ENCODE measurements at places on chromosomes 7 and 10.

DNA sequence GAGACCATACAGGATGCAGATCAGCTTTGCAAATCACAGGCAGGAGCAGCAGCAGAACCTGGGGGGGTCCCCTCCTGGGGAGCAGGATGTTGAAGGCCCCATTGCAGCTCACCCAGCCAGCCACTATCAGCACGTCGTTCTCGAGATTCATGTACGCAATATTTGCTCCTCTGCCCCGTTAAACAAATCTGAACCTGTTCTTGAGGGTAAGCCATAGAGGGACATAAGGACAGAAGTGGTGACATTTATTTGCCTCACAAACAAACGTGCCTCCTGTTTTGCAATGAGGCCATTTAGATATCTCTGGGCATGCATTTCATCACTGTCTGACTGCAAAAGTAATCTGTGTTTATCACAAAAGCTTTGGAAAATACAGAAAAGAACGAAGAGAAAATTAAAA, 87.3 kb upstream of the BAIAP2L1 start:
- no peak for DNase-seq

GRCh38 chr7:151167197-151167961, at the start of gene GBX1:
Gene GBX1, minus strand, starts transcription at chr7:151167694. Its CDS starts 146 bp downstream, at chr7:151167548.
- no peak for DNase-seq

- no peak for DNase-seq
Measured at GRCh38 chr7:120502825-120503224, 229.8 kb downstream of the KCND2 start.

DNA sequence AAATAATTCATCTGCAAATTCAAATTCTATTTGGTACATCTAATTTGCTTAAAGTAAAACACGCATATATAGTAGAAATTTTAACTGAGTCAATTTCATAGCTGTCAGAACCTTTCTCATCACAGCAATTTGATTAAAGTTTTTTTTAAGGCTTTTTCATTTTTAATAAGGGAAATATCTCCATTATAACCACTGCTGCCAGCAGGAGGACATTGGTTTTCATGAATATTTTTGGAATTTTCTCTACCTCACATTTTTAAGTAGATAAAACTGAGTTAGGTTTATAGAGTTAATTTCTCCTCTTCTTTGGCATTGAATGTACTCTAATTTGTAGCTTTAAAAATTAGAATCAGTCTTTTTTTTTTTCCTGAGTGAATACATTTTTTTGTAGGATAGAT, 82.2 kb downstream of the ST7 start:
- no peak for DNase-seq

- no peak for DNase-seq
Measured at GRCh38 chr7:13312307-13312706, 624.9 kb downstream of the ARL4A start.

DNA sequence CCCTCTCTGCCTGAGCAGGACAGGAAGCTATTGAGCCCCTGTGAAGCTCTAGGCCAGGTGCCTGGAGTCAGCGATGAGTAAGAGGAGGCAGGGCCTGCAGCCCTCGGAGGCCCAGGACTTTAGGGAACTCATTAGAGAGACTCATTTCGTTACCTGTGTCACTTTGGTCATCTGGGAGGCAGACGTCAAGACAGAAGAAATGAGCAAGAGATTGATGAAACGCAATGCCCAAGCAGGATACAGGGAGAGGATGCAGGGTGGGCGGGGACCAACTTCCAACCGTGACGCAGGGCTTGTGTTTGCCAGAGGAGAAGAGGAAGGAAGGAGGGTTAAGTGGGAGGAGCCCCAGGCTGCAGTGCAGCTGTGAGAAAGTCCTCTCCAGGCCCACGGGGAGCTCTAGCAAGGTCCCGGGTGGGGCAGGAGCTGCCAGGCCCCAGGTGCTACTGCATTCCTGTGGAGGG, 26.4 kb upstream of the GNA12 start:
- DNase-seq = peak; percentile 67

DNA sequence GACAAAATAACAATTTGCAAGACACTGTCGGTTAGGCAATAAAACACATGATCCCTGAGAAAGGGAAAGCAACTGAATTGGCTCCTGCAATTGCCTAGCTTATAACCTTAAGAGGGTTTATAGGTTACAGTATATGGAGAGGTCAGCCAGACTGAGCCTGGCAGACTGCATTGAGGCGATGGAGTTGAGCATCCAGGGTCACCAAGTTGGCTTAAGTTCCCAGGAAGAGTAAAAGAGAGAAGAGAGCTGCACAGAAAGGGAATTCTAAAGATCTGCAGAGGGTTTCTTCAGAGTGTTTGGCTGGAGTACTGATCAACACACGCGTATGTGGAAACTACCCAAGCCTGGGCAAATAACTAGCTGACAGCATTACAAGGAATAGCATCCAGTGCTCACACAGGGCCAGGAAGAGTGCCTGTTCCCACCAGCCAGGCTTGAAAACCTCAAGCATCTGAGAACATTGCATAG, 11.2 kb downstream of the ANKMY2 start:
- peak; percentile 43 for DNase-seq

DNA sequence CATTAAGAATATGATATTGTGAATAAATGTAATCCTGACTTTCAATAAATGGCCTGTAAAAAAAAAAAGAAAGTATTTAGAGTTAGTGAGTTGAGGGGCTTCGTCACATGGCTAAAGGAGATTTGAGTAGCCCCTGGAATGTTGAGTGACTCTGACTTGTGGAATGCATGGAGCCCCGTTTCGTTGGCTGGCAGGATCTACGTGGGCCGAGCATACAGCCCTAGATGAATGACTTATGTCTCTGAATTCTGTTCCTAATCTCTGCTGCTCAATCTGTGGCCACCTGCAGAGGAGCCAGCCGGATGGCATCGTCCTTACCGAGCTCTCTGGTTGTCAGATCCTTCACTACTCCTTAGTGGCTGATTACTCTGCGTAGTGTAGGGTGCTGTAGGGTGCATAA, 155.7 kb downstream of the MGMT start:
- no peak for DNase-seq

DNA sequence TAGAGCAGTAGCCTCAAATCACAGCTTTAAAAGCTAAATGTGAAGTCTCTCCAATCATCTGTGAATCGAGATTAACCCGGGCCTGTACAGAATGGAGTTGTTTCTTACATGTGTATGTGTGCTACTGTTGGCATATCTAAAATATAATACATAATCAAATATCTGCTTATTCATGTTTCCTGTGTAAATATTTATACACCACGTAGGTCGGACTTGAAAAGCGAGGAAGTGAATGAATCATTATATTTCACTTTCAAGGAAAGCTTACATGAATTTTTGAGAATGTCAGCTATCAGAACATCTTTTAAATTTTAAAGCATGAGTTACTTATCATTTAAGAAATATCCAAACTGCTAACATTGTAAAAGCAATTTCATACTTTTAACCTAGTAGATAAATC, 233.3 kb downstream of the SLC25A13 start:
- no peak for DNase-seq

- no peak for DNase-seq
Measured at GRCh38 chr7:47681249-47681810, 99.4 kb upstream of the TNS3 start.

GRCh38 chr10:112209684-112210131, 26.1 kb upstream of the GPAM start:
- no peak for DNase-seq

DNA sequence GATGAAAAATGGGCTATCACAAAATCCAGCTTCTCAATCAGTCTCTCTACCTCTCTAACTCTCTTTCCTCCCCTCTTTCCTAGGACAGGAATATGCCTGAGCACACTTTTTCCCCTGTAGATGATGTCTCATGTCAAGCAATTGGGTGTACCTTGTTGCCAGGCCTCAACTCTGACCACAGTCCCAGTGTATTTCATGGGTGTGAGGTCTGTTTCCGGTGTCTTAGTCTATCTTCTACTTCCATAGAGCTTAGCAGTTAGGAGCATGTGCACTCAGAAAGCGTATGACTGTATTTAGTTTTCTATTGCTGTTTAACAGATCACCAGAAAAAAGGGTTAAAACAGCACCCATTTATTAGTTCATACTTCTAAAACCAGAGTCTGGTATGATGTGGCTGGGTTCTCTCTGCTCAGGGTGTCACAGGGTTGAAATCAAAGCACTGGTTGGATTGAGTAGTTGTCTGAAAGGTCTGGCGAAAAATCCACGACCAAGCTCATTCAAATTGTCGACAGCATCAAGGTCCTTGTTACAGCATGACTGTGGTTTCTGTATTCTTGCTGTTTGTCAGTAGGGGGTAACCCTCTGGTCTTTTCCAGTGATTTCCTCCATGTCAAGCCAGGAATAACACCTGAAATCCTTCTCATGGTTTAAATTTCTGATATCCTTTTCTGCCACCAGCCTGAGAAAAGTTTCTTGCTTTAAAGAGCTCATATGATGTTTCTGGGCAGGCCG, 130.0 kb downstream of the THSD7A start:
- no peak for DNase-seq

- no peak for DNase-seq
Measured at GRCh38 chr10:113252650-113253618, 299.9 kb upstream of the HABP2 start.

DNA sequence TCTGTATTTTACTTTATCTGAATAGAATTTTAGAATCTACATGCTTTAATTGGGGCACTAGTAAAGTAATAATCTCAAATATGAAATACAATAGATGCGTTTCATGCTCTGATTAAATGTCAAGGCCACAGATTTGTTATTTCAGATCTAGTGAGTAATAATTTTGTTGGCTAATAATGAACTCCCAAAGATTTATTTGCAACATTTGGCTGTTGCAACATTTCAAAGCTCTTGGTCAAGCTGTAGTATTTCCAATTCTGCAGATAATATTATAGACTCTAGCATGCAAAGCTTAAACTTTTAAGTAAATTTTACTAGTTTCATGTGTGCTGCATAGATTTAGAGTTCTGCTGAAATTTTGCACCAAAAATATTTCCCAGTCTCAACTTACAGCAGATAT, 16.7 kb downstream of the LRRN3 start:
- DNase-seq = no peak

DNA sequence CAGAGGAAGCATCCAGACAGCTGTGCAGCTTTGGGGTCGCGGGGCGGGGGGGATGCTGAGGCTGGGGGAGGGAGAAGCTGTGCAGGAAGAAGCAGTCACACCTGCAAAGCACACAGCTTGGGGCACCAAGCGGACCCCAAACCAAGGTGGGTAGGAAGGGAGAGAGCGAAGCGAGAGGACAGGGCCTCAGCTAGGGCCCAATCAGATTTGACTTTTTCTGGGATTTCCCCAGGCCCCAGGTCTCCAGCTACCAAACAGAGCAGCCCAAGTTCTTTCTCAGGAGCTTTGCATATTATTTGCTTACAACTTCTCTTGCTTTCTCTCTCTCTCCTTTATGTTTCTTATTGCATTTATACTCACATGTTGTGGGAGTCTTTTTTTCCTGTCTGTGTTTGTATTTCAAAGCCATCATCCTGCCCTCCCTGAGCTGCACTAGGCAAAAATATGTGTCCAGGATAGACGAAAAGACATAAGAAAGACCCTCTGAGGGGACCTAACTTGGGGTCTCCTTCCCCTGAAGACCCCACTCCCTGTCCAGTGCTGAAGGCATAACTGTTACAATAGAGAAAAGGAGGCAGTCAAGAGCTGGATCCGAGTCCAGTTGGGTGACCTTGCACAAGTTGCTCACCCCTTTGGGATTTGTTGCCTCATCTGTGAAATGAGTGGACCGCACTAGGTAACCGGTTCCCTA, 50.6 kb upstream of the SMNDC1 start:
- DNase-seq = no peak

- DNase-seq = no peak
Measured at GRCh38 chr7:98921608-98922372, 43.5 kb downstream of the TRRAP start.

Measured in colonic mucosa (tissue), 4 donors.